Large intestine (tissue), 12 donors: ENCODE measurements at places on chromosomes 13 and 19. TPM values are rescaled to one million over a fixed set of nuclear protein-coding genes. Genes with fewer than 3 reads are reported as not detected.

DNA sequence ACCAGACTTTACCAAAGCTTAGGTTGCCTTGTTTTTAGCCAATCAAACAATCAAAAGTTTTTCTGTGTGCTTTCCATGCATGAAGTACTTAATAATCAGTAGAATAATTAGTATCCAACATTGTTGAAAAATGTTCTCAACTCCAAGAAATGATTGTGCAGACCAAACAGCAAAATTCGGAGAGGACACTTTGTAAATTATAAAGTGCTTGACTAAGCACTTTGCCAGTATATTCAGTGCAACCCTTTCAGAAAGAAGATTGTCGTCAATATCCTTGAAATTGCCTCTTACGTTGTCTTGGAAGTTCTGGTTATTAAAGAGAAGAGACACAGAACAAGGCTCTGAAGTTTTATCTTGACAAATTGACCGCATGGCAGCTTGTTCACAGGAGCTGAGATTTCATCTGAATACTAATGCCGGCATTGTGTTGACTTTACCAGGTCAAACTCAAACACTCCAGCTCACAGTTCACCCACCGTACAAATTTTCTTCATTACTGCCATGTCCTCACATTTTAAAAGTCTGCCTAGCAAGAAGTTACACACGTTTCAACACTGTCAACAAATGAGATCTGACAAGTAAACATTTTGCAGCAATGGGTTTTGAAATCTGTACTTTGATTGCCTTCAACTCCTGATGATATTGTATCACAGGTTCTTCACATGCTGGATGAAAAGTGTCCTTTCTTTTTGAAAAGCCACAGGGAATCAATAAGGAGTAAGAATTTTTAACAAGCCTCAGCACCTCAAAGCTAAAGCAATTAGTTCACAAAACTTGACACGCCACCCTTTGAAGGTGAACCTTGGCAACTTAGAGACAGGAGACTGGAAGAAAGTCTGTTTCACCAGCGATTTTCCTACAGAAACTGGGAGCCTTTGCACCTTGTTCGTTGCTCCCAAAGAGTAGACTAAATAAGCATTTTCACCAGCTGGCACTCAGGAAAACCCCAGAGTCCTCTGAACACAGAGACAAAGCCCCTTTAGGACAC lies 150.9 kb downstream of the RFC3 start:
- peak; percentile 15 for DNase-seq

The TNFRSF19 gene
- 6.8 TPM for polyA plus RNA-seq

DNA sequence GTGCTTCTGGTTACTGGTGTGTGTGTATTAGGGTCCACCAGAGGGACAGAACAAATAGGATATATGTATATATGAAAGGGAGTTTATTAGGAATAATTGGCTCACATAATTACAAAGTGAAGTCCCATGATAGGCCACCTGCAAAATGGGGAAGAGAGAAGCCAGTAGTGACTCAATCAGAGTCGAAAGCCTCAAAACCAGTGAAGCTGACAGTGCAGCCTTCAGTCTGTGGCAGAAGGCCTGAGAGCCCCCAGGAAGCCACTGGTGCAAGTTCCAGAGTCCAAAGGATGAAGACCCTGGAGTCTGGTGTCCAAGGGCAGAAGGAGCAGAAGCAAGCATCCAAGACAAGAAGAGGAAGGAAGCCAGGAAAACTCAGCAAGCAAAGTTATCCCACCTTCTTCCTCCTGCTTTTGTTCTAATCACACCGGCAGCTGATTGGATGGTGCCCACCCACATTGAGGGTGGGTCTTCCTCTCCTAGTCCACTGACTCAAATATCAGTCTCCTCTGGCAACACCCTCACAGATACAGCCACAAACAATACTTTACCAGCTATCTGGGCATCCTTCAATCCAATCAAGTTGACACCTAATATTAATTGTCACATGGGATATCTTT lies 21.7 kb upstream of the SCEL start:
- DNase-seq, result no peak

- DNase-seq, result no peak
Observed at GRCh38 chr13:19153782-19154450, 27.7 kb downstream of the TUBA3C start.

GRCh38 chr13:97385854-97386253 lies 48.1 kb upstream of the RAP2A start:
- no peak for DNase-seq

GRCh38 chr13:38743466-38743865 lies 56.6 kb downstream of the FREM2 start:
- DNase-seq, result no peak

GRCh38 chr19:12733369-12734214 lies 892 bp downstream of the TRIR start:
- peak; percentile 43 for DNase-seq

The APOC4 gene
- not detected for polyA plus RNA-seq

- no peak for DNase-seq
Observed at GRCh38 chr13:78323848-78324247, 279.5 kb downstream of the POU4F1 start.

- no peak for DNase-seq
Observed at GRCh38 chr13:73938372-73939070, 195.7 kb downstream of the KLF12 start.

The FFAR1 gene
- polyA plus RNA-seq, result 1.8 TPM

DNA sequence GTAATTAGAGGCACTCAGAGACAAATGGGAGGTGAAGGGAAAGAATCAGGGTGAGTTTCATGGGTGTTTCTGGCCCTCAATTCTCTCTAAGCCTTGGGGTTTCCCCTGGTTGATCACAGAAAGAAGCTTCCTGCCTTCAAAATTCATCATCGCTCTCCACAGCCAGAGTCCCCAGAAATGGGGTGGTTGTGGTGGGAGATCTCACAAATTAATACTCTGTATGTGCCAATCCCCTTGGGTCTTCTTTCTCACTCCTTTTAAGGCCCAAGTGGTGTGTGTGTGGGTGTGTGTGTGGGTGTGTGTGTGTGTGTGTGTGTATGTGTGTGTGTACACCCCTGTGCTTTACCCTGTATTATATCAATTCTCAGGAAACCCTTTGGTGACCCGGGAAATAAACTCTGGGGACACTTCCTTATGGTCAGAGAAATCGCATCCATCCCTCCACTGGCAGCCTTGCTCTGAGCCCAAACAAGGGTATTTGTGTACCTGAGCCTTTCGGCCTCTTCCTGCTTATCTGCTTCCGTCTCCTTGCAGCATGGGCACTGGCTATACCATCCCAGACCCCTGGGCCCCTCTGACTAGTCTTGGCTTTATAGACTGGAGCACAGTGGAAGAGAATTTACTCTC lies 2.8 kb upstream of the FCGBP start:
- DNase-seq, result no peak

- no peak for DNase-seq
Observed at GRCh38 chr13:26247011-26247410, 6.9 kb upstream of the CDK8 start.

DNA sequence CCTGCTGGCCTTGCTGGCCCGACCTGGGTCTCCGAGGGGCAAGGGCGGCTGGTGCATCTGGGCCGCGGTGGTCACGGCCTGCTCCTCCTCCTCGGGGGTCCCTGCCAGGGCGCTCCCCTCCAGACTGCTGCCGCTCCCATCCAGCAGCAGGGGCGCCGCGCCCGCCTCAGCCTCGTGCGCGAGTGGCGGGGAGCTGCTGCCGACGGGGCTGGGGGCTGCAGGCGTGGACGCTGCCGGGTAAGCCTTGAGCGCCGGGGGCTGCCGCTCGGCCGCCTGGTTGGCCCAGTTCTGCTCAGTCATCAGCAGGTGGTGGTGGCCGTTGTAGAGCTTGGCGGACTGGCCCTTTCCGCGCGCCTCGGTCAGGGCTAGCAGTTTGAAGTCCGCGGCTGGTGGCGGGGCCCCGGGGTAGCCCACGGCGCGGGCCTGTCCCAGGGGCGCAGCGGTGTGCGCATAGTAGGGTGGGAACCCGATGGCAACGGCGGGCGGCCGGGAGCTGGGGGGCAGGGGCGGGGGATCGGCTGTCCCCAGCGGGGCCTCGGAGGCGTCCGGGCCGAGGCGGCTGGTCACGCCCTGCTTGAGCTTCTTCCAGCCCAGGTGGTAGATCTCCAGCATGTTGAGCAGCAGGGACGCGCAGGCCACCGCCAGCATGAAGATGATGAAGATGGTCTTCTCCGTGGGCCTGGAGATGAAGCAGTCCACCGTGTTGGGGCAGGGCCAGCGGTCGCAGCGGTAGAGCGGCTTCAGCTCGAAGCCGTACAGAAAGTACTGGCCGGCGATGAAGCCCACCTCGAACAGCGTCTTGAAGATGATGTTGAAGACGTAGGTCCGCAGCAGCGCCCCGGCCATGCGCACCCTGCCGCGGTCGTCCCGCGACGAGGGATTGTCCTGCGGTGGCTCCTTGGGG lies 18.6 kb downstream of the GJA3 start:
- no peak for DNase-seq

DNA sequence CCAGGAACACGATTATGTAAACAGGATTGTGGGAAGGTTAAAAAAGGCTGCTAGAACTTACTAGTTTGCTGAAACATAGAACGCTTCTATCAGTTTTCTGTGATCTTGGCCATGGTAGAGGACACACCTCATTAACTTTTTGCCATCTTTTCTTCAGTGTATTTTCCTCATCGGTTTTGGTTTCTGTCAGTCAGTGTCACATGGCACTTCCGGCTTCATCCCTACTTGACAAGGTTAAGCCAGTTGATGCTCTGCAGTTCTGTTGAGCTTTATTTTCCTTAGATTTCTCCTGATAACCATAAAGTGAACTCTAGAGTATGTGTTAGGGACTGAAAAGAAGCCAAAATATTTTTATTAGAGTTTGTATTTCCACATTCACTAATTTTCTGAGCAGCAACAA lies 147.5 kb downstream of the NDFIP2 start:
- no peak for DNase-seq

The DENND1C gene
- polyA plus RNA-seq, result 40.4 TPM

GRCh38 chr13:40457929-40458719 lies 208.3 kb downstream of the FOXO1 start:
- no peak for DNase-seq

- DNase-seq, result no peak
Observed at GRCh38 chr13:28239374-28239773, 101.0 kb downstream of the PAN3 start.

- DNase-seq, result peak; percentile 68
Observed at GRCh38 chr19:5805462-5806132, 730 bp downstream of the NRTN start.

The SULT2A1 gene
- 190 TPM for polyA plus RNA-seq

The ZNF563 gene
- 2.8 TPM for polyA plus RNA-seq

The COL4A1 gene
- polyA plus RNA-seq, result 146 TPM

DNA sequence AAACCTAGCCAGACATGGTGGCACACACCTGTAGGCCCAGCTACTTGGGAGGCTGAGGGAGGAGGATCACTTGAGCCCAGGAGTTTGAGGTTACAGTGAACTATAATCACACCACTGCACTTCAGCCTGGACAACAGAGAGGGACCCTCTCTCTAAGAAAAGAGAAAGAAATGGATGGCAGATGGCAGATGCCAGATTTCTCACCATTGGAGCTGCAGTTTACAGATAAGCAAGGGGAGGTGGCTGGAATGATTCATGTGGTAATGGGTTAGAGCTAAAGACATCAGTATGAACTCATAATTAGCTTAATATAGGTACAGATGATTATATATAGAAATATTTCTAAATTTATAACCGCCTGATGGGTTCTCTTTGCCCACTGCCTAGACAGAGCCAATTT lies 80.1 kb upstream of the IPO5 start:
- no peak for DNase-seq

GRCh38 chr13:37811441-37811840 lies 58.1 kb downstream of the TRPC4 start:
- no peak for DNase-seq

DNA sequence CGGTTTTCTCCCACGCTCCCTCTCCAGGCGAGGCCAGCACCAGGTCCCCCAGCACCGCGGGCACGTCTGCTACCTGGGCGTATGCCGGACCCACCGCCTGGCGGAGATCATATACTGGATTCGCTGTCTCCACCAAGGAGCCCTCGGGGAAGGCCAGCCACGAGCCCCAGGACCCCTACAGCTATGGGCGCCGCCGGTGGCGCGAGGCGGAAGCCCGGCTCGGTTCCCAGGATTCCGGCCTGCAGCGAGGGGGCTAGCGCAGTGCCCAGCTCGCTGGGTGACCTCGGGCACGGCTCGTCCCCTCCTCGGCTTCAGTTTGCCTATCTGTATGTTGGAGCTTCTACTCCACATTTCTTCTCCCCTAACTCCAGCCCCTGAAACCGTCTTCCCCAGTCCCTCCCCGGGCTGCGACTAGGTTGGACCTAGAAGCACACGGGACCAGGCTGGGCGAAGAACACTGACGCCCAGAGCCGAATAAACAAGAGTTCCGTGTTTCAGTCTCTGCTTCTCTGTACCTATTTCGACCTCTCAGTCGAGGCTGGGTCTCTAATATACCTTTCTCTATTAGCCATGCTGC lies 749 bp upstream of the CPT1C start:
- DNase-seq, result no peak

The ZNF225 gene
- 6.8 TPM for polyA plus RNA-seq

- no peak for DNase-seq
Observed at GRCh38 chr19:5246554-5247155, 94.0 kb downstream of the PTPRS start.

The KIR2DL1 gene
- 0.27 TPM for polyA plus RNA-seq

The ZNF83 gene
- 90.2 TPM for polyA plus RNA-seq

DNA sequence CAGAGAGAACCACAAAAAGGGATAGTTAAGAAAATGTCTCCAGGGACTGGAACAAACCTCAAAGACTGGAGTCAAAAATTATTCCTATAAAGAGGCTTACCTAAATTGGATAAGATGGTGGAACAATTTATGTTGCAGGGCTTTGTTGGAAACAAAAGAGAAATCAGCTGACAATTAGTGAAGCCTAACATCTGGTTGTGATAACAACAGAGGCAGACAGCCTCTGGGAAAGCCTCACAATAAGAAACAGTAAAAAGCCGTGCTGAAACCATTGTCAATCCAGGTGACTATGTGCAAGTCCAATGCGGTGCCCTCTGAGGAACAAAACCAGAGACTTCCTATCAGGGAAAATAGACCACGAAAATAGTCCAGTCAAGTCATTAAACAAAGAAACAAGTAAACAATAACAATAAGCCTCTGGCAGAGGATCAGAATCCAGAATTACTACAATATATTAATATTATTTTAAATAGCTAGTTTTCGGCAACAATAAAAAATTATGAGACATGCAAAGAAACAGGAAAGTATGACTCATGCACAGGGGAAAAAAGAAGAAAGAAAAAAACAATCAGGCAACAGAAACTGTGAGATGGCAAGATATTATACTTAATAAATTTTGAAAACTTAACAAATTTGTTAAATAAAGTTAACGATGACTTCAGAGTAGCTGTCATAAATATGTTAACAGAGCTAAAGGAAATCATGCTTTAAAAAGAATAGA lies 99.7 kb upstream of the RXFP2 start:
- DNase-seq, result no peak

GRCh38 chr19:13401388-13401787 lies 104.9 kb downstream of the CACNA1A start:
- no peak for DNase-seq

GRCh38 chr13:75366380-75367280 lies 115.3 kb downstream of the TBC1D4 start:
- no peak for DNase-seq

DNA sequence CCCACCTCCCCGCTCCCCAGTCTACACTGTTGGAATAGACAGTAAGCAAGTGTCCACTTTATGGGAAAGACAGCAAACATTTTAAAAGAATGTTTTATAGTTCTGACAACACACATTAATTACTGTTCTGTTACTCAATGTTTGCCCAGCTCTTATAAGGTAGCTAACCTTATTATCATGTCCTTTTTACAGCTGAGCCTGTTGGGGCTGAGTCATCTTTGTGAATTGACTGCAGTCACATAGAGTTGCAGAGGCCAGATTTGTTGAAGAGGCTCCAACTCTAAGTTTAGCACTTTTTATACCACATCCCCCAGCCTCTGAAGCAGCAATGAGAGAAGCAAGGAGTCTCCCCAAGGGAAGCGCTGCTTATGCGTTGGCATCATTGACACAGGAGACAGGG lies 76.2 kb downstream of the C13orf42 start:
- DNase-seq, result peak; percentile 20

The LMTK3 gene
- 7.2 TPM for polyA plus RNA-seq
